ENCODE measurements at places on chromosomes 3 and 15. TPM values are rescaled to one million over a fixed set of nuclear protein-coding genes. Genes with fewer than 3 reads are reported as not detected.

The CACNA1D gene
- polyA plus RNA-seq, result 2.1 TPM

The SAMMSON gene
- not detected for polyA plus RNA-seq

The ACSBG1 gene
- 0.11 TPM for polyA plus RNA-seq

The LRRIQ4 gene
- not detected for polyA plus RNA-seq

The RBP2 gene
- 0.37 TPM for polyA plus RNA-seq

The FBLN2 gene
- 147 TPM for polyA plus RNA-seq

The MAGEL2 gene
- 0.11 TPM for polyA plus RNA-seq

The SCN11A gene
- polyA plus RNA-seq, result 0.21 TPM

The SEMA3G gene
- polyA plus RNA-seq, result 92.8 TPM

The P2RY13 gene
- 2.4 TPM for polyA plus RNA-seq

The TMPRSS7 gene
- polyA plus RNA-seq, result not detected

The SLC15A2 gene
- 1.3 TPM for polyA plus RNA-seq

The CMC1 gene
- 44.8 TPM for polyA plus RNA-seq

The SST gene
- polyA plus RNA-seq, result 13.1 TPM

The RBSN gene
- 3.5 TPM for polyA plus RNA-seq

The PEX5L gene
- 2.3 TPM for polyA plus RNA-seq

The MYO5C gene
- polyA plus RNA-seq, result 5.1 TPM

The STRC gene
- polyA plus RNA-seq, result 0.21 TPM

The HIGD1A gene
- polyA plus RNA-seq, result 246 TPM

The CAV3 gene
- 0.13 TPM for polyA plus RNA-seq

The PDCD7 gene
- polyA plus RNA-seq, result 6.6 TPM

The LRRC31 gene
- polyA plus RNA-seq, result 0.56 TPM

The P2RY1 gene
- polyA plus RNA-seq, result 1.0 TPM

The ANKUB1 gene
- polyA plus RNA-seq, result not detected

The DNAH1 gene
- polyA plus RNA-seq, result 8.0 TPM

The ACAN gene
- 0.11 TPM for polyA plus RNA-seq

The AGBL1 gene
- not detected for polyA plus RNA-seq

The CCDC33 gene
- polyA plus RNA-seq, result 0.03 TPM

The GMNC gene
- polyA plus RNA-seq, result 0.39 TPM

The XRN1 gene
- 4.4 TPM for polyA plus RNA-seq

The MYZAP gene
- 62.3 TPM for polyA plus RNA-seq

The CCR2 gene
- polyA plus RNA-seq, result 0.32 TPM

The SCAMP5 gene
- polyA plus RNA-seq, result 1.5 TPM

The PCOLCE2 gene
- 114 TPM for polyA plus RNA-seq

The BFSP2 gene
- polyA plus RNA-seq, result not detected

The FSTL1 gene
- polyA plus RNA-seq, result 153 TPM

The PYGO1 gene
- 1.5 TPM for polyA plus RNA-seq

The ATP13A5 gene
- not detected for polyA plus RNA-seq

All from adipose tissue (tissue), 3 donors.